ENCODE measurements at places on chromosomes 1 and 21.

DNA sequence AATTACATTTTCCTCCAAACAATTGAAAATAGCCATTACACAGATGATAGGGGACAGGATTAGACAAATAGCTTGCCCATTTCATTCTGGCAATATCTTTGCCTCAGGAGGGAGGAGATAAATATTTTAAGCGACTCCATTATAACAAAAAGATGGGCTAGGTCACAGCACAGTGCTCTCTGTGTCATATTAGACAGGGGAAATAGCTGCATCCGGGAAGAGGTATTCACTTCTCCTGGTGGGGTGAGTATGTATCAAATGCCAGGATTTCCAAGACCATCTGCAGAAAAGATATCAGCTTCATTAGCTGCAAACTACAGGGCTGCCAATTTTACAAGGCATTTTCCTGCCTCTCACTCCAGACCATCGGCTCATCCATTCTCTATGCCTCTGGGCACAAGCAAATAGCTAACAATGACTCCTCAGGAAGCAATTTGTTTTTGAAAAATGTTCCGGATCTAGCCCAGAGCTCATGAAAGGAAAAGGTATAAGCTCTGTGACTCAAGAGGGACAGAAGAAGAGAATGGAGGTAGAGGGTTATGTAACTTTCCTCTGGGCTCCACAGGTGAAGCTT is 41.9 kb upstream of the ANGPTL7 start:
- DNase-seq, result no peak

GRCh38 chr1:161827786-161828185 is 61.7 kb downstream of the ATF6 start:
- no peak for DNase-seq

- DNase-seq, result no peak
Observed at GRCh38 chr1:97159342-97159741, 437.8 kb downstream of the PTBP2 start.

DNA sequence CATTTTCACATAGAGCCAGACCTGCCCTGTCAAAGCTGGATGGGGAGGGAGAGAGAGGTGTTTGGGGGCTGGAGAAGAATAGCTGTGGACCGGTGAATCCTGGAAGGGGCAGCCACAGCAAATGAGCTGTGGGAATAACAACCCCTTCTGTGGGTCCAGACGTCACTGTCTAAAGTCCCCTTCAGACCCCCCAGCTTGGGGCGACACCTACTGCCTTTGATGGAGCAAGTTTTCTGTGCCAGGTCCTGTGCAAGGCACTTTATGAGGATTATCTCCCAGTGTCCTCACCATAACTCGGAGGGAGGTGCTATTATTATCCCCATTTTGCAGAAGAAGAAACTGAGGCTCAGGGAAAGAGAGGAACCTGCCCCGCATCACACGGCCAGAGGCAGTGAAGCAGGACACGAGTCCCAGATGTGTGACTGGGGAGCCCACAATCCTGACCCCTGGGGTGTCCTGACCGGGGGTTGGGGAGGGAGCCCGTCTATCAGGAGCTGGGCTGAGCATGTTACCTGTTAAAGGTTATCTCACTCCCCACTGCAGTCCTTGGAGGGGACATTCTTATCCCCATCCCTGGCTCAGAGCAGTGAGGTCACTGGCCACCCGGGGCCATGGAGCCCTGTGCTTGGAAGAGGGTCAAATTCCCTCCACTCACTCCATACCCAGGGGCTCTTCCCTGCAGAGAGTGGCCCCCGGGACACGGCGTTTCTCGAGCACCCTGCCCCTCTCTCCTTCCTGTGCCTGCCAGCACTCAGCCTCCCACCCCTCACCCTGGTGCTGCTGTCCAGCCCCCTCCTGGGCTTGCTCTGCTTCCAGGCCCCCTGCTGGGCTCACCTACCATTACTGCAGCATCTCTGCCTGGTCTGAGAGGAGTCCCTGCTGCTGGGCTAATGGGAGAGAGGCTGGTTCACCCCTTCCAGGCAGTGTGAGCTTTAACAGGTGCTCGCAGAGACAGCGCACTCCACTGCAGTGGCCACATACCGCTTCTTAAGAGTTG is 132.9 kb downstream of the PTPRU start:
- DNase-seq, result no peak

- no peak for DNase-seq
Observed at GRCh38 chr1:193264313-193265065, 78.1 kb upstream of the B3GALT2 start.

DNA sequence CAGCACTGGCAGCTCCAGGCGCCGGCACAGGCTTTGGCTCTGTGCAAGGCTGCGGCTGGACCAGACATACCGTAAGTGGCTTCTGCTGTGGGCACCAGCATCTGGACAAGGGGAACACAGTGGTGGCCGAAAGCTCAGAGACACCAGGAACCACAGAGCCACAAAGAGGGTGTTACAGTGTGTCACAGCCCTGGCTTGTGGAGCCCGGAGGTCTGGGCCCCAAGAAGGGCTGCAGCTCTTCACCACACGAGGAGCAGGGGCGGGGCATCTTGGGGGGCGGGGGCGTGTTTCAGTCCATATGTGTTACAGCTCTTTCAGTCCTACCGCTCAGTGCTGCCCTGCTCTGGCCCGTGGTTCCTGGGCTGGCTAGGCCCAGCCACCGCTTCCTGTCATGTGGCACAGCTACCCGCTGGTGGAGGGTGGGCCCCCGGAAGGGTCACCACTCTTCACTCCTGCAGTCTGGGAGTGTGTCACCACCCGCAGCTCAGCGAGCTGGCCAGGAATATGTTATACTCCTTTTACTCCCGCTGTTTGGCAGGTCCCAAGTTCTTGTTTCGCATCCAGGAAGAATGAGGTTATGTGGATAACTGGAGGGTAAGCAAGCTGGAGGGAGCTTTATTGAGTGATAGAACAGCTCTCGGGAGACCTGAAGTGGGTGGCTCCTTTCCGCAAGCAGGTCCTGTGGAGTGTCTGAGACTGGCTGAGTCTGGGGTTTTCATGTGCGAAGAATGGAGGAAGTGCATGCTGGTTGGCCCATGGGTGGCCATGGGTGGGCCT is 3.3 kb upstream of the LSM10 start:
- peak; percentile 78 for DNase-seq

DNA sequence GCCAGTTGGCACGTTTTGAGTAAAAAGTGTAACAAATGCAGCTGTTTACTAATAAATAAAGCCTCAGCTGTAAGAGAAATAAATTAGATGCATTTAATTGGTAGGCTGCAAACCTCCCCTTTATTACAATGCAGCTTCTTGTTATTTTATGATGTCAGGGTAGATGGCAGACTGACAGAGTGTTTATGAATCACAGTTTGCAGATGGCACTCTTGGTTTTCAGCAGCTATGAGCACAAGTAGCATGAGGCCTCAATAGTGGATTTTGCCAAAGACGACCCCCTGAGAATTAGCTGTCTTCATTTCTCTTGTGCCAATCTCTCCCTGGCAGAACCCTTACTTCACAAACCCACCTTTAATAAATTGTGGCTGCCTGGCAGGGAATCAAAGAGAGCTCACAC is 161.2 kb upstream of the C1orf87 start:
- no peak for DNase-seq

DNA sequence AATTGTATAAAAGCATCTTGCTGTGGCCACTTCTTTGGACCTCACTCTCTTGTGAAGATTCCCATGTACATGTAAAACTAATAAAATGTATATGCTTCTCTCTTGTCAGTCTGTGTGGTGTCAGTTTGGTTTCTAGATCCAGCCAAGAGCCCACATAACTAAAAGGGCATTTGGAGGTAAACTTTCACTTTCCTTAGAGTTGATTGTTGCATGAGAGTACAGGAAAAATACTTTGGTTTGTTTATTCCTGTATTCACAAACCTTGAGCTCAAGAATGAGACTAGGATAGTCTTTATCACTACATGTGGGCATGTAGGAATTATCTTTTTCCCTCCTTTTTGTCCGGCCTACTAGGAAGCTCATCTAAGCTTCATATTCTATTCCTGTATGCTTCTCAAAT is 50.9 kb downstream of the KCTD3 start:
- DNase-seq, result no peak

DNA sequence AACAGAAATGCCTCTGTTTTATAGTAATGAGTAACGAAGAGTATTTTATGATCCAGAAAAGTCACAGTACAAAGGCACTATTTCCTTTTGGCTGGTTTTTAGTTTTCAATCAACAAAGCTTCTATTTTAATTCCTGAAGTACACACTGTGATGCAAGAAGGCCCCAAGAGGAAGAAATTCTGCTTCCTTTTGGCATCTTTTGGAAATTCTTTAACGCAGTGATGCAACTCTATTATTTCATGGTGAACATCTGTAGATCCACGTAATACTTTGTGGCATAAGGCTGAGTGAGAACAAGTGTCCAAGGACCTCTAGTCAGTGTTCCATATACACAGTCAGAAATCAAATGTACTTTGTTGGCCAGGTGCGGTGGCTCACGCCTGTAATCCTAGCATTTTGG is 137.5 kb downstream of the TGFB2 start:
- no peak for DNase-seq

GRCh38 chr21:46058431-46059145 is 39.3 kb upstream of the COL6A2 start:
- DNase-seq, result peak; percentile 48

- no peak for DNase-seq
Observed at GRCh38 chr1:26543462-26543861, 13.9 kb downstream of the RPS6KA1 start.

- no peak for DNase-seq
Observed at GRCh38 chr1:209545423-209545822, 38.1 kb upstream of the CAMK1G start.

DNA sequence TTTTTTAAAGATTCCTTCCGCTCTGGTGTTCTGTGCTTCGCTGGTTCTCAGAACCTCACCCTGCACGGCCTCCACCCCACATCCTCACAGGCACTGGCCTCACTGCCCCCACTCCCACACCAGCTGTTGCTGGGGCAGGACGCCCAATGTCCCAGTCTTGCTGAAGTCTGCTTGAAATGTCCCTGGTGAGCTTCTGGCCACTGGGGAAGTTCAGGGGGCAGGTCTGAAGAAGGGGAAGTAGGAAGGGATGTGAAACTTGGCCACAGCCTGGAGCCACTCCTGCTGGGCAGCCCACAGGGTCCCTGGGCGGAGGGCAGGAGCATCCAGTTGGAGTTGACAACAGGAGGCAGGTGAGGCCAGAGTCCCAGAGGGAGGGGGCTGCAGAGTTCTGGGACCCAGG is at the start of gene C1QA:
TSS of gene C1QA (plus strand) at position 276 of the 400 bp plus-strand sequence. CDS start 989 bp downstream, outside the sequence.
- DNase-seq, result no peak

DNA sequence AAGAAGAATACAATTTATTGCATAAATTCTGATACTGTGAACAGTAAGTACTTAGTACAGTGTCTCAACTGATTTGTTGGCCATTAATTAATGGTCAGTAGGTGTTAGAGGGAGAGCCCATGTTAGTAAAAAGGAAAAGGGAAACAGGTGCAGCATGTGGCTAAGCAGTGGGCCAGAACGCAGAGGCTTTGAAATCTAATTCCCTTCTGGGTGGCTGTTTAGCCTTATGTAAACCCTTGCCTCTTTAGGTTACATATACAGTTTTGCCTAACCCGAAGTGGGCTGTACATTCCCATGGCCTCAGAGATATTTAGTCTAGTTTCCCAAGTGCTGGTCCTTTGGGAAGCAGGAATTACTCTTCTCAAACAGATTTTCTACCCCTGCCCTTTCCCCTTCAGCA is 43.5 kb upstream of the BCL9 start:
- DNase-seq, result no peak

GRCh38 chr1:116793357-116793935 is 39.2 kb downstream of the CD2 start:
- no peak for DNase-seq

DNA sequence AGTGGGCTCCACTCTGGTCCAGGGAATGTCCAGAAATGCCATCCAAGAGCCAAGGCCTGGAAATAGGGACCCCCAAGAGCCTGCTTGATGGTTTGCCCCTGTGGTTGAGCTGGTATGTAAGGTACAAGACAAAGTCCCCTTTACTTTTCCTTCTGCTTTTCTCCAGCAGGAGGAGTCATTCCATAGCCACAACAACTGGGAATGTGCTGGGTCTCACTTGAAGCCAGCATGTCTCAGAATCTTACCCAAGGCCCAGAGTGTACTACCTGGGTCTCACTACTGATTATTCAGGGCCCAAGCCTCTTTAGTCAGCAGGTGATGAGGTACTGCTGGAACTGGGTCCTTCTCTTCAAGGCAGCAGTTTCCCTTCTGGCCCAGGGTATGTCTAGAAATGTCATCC is 62.1 kb upstream of the CD55 start:
- no peak for DNase-seq

DNA sequence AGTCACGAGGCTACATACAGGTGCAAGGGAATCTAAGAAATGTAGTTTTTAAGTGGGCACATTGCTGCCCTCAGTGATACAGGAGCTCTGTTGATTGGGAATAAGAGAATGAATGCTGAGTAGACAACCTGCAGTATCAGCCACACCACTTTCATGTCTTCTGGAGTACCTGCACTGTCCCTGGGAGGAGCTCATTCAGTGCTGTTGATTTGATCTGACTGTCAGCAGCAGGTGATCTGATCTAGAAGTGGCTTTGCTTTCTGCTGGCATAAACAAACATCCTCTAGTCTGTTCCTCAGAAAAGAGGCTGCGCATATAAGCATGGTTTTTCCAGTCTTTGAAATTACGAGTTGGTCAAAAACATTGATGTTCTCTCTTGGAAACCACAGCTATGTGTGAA is 35.5 kb upstream of the LRRC52 start:
- DNase-seq, result no peak

GRCh38 chr1:24410750-24411149 is 2.8 kb downstream of the STPG1 start:
- no peak for DNase-seq

DNA sequence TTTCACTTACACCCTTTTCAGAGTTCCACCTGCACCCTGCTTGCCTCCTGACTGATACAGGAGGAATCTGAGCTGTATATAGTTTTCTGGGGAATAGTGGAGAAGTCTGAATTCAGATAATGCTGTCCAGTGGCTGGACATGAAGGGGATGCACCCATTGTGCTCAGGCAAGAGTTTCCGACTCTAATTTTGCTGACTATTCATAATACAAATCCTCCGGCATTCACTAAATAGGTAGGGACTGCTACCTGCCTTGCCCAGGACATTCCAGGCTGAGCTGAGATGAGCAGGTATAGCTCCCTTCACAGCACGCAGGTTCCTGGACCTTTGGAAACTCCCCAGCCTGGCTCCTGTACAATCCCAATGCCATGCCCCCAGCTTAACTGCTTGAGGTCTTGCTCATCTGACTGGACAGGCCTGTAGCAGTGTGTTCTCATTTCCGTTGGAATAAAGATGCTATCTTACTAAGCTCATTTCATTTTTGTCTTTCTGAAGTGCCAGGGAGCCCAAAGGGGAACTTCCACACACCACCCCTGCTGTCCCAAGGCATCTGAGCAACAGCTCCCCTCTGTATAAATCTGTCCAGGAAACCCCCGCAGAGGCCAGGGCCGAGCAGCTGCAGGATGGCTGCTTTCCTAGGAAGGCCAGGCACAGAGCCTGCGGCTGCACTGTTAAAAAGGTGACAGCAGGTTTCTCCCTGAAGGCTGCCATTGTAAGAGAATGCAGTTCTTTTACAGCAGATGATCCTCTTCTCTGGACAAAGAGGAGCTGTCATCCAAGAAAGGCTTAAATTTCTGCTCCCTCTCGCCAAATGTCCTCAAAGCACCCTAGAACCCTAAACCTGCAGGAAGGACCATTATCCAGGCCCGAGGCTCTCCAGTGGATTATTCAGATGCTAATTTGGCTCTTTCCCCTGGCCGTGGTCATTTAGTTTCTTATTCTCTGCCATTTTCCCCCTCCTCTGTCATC is 21.7 kb upstream of the VASH2 start:
- DNase-seq, result no peak

- no peak for DNase-seq
Observed at GRCh38 chr1:247496581-247497285, 38.8 kb upstream of the OR2B11 start.
